ENCODE measurements at places on chromosomes 11 and 22.

- ATAC-seq: peak; percentile 47
Observed at GRCh38 chr11:11987503-11988022, 20.9 kb downstream of the DKK3 start.

GRCh38 chr11:69153661-69154060, 2.1 kb upstream of the SMIM38 start:
- peak; percentile 38 for ATAC-seq

DNA sequence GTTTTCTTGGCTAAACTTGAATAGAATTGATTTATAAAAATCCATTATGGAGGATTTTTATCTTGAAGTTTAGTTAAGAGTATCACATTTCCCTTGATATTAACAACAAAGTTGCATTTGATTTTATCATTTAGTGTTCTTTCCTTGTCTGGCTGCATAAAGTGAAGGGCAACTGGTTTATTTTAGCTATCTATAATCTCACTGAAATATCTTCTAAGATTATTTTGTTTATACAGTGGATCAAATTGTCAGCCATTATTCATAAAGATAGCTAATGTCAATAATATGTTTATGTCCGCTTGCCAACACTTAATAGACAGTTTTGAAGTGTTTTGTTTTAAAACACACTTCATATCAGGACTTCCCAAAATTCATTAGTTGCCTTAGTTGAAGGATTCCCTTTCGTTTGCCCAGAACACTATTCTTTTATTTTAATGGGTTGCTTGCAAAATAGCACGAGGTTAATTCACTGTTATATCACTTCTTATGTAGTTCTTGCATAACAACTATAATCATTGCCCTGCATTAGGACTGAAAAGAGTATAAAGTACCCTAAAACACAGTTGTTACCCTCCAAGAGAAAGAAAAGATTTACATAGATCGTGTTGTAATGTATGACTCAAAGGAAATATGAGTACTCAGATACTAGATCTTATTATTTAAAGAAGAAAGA, 73.0 kb downstream of the MSANTD4 start:
- no peak for ATAC-seq

- ATAC-seq: no peak
Observed at GRCh38 chr11:12120031-12121008, 9.9 kb downstream of the MICAL2 start.

GRCh38 chr11:134819041-134819440, 407.0 kb upstream of the B3GAT1 start:
- ATAC-seq: no peak

GRCh38 chr22:31828739-31829138, 74.9 kb downstream of the DEPDC5 start:
- ATAC-seq: no peak

- ATAC-seq: no peak
Observed at GRCh38 chr11:108985236-108985944, 320.5 kb downstream of the DDX10 start.

GRCh38 chr11:1402355-1403077, 12.8 kb downstream of the BRSK2 start:
- no peak for ATAC-seq

DNA sequence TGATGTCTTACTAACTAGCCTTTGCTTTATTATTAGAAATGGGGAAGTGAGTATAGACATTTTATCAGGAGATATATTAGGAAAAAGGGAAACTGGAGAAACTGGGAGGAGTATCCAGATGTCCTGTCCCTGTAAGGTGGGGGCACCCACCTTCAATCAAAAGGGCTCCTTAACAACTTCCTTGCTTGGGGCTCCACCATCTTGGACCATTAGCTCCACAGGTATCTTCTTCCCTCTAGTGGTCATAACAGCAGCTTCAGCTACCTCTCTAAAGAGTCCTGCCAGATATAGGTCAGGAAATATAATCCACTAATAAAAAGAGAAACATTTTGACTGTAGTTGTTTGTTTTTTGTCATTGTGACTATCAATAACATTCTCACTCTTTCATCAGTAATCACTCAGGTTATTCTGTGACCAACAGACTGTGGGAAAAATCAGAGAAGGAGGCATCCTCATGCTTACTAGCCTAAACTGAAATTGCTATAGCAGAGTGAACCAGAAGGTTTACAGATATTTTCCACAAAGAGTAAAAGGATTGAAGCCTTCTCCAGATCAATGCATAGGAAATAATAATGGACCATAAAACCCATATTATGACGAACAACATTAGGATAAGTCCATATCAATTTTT, 10.4 kb downstream of the OR51B4 start:
- ATAC-seq: no peak

DNA sequence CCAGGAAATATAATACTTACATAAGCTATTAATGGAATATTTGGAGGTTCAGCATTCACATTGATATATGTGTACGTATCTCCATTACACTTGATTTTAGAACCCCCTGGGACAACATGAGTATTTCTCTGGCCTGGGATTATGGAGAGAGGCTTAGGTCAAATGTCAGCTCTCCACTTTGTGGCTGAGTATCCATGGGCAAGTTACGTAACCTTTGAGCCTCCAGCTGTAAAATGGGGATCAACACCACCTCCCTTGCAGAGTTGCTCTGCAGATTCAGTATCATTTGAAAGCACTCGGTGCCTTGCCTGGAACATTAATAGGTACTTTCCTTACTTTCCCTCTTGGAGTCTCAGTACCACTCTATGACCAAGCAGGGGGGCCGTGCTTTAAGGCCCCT, 33.2 kb downstream of the C22orf31 start:
- ATAC-seq: no peak

- ATAC-seq: no peak
Observed at GRCh38 chr22:49763138-49763537, 64.5 kb downstream of the BRD1 start.

GRCh38 chr11:4704790-4705334, 278 bp downstream of the MMP26 start:
- no peak for ATAC-seq

DNA sequence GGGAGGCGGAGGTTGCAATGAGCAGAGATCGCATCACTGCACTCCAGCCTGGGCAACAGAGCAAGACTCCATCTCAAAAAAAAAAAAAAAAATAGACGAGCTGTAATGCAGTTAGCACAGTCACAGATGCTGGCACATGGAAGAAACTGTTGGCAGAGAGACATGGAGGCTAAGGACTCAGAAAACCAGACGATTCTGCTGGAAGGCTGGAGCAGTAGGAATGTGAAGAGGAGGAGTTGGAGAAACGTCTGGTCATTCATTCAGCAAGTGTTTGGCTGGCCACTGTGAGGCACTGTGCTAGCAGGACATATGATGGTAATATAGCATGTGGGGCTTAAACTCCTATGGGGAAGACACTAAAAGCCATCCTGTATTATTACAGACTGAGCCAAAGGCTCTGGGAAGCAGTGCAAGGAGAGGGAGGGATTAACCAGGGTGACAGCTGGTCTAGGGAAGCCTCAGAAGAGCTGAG, 5.0 kb downstream of the UQCR10 start:
- no peak for ATAC-seq

- no peak for ATAC-seq
Observed at GRCh38 chr11:75899806-75900205, 84.8 kb downstream of the UVRAG start.

DNA sequence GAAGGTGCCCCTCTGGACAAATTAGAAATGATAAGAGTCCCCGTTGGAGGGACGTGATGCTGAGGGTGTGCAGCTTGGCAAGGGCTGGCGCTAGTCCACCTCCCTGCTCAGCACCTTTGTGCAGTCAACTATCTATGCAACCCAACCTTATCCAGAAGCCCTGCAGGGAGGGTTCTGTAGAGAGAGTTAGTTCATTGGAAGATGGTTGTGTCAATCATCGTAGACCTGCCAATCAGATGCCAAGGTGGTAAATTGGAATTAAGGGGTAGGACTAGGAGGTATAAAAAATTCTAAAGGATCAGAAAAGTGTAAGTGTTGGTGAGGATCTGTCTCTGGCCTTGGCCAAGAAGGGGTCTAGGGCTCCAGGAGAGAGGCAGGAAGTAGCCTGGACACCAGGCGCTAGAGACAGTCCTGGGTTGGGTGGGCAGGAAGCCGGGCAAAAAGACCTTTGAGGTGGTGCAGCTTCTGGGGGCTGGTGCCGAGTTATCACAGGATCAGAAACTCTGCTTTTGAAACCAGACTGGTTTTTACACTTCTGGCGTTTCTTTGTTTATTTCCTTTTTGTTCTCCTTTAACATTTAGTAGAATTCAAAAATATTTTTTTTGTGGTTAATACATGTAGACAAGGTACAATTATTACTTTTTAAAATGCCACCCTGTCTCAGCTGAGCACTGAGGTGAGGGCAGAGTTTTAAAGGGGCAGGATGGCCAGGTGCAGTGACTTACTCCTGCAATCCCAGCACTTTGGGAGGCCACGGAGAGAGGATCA, 1.6 kb downstream of the C1QTNF6 start:
- ATAC-seq: peak; percentile 73

DNA sequence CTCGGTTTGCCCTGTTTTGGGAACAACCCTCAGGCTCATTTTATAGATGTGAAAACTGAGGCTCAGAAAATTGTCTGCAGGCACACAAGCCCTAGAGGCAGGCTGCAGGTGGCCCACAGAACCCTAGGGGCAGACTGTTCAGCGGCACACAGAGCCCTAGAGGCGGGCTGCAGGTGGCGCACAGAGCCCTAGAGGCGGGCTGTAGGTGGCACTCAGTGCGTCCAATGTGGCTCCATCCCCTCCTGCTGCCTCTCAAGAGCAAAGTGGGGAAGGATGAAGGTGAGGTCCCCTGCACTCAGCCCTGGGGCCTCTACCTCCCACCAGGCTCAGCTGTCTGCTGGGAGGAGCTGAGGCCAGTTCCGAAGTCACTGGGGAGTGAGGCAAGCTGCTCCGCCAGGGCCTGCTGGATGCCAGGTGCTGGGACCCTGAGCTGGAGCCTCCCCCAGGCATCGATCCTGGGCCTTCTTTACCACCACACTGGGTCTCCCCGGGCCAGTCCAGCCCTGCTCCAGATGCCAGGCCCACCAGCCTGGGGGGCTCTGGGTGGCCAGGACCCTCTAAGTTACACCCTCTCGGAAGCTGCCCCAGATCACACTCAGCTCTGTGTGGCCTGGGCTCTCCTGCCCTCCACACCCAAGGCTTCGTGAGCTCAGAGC, 2.3 kb downstream of the ACY3 start:
- ATAC-seq: peak; percentile 59

DNA sequence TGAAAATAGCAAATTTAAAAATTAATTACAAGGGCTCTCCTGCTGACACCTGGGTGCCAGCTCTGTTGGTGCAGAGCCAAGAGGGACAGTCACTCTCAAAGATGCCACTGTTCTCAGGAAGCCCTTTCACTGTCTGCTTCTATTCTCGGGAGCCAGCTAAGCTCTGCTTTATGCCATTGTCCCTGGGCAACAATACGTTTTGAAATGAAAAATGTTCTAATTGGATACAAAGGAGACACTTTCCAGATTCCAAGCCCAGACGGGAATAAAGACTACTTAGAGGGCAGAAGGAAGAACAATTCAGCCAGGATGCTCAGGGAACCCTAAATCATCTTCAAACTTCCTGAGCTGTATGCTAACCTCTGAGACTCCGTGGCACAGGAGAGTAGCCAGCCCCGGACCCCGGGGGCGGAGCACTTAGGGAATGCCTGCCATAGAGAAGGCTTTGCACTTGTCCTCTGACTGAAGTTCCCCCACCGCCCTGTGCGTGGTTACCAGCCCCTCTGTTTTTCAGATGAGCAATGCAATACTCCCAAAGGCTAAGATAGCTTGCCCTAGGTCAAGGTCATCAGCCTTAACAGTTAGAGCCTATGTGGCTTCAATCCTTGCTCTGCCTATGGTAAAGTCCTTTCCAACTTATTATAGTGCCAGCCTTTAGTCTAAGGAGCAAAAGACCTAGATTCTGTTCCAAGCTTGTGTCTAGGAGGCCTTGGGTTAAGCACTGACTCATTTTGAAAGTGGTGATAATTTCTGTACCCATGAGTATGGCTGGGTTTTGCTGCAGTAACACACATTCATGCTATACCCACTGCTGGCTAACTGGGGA, 150.9 kb downstream of the CACNA1I start:
- ATAC-seq: peak; percentile 90

GRCh38 chr11:67381244-67381972, 8.0 kb upstream of the CLCF1 start:
- no peak for ATAC-seq

DNA sequence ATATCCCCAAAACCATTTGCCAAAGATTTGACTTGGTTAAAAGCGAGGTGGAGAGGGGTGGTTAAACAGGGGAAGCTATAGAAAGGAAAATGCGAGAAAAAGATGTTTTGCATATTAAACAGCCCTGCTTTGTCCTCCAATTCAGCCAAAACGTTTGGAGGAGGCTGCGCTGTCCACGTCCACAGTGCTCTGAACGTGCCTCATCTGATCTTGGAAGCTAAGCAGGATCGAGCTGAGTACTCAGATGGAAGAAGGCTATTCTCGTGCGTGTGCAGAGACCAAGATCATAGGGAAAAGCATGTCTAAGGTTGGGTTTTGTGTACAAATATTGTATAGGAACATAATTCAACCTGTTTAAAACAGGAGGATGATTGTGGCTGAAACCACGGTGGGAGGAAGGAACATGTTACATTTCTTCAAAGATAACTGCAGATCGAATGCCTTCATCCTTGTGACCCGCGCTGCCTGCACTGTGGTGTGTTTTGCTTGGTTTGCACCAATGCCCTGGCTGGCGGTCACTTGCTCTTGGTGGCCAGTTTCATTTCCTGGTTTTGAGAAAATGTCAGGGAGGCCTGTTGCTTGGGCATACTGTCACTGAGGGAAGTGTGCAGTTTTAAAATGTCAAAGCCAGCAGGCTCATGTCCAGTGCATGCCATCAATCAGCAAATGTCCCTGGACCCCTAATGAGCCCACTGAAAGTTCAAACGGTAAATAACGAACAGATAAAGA, 40.4 kb downstream of the FLI1 start:
- ATAC-seq: peak; percentile 27

DNA sequence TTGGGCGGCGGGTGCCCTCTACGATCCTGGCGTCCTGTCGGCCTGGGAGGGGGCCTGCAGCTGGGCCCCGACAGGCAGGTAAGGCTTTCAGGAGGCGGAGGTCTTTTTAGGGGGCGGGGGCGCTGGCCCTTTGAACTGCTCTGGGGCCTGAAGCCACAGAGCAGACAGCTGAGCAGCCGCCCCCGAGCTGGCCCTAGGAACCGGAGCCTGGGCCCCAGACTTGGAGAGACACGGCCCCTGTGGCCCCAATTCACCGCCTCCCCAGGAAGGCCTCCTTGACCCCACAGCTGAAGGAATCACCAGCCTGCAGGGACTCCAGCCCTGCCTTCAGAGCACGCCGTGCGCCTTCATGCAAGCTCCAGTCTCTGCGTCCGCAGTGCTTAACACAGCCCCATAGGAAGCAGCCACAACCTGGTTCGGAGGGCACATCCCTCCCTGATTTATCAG, 618 bp upstream of the CERK start:
- no peak for ATAC-seq

GRCh38 chr22:29215012-29215860, 9.5 kb downstream of the EMID1 start:
- ATAC-seq: no peak

GRCh38 chr11:44632466-44633123, 67.1 kb downstream of the CD82 start:
- ATAC-seq: peak; percentile 88

DNA sequence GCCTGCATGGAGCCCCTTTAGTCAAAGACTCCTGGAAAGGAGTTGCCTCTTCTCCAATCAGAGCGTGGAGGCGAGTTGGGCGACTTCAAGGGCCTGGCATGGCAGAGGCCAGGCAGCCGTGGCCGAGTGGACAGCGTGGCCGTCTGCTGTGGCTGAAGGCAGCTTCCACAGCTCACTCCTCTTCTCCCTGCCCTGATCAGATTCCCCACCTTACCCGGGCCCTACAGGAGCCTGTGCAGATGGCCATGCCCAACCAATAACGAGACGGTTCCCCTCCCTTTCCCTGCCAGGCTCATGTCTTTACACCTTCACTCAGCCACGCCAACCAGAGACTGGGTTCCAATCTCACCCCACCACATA, 20.0 kb upstream of the SLC22A12 start:
- no peak for ATAC-seq

Data from activated T-helper 17 cell treated with anti-CD3 and anti-CD28 coated beads, Interleukin-2, amount 50 U/mL, for 72 hours (primary cell).